ENCODE measurements at places on chromosomes 11 and 22.
A peak's percentile ranks its signal among the peaks of the same experiment; 100 is the strongest.

DNA sequence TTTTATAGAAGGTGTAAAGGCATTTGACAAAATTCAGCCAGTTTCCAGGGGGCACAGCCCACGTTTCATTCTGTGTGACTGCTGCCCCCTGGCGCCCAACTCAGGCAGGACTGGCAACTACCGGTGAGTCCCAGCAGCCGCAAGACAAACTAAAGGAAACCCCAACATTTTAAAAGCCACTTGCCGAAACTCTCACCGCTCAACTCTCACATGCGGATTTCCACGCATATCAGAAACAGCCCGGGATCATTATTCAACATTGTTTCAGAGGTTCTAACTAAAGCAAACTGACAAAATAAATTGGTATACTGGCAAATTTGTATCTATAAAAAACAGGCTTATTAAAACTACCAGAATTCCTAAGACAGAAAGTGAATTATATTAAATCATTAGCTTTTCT, 48.2 kb downstream of the MORC2 start:
- DNase-seq, result peak; percentile 78

DNA sequence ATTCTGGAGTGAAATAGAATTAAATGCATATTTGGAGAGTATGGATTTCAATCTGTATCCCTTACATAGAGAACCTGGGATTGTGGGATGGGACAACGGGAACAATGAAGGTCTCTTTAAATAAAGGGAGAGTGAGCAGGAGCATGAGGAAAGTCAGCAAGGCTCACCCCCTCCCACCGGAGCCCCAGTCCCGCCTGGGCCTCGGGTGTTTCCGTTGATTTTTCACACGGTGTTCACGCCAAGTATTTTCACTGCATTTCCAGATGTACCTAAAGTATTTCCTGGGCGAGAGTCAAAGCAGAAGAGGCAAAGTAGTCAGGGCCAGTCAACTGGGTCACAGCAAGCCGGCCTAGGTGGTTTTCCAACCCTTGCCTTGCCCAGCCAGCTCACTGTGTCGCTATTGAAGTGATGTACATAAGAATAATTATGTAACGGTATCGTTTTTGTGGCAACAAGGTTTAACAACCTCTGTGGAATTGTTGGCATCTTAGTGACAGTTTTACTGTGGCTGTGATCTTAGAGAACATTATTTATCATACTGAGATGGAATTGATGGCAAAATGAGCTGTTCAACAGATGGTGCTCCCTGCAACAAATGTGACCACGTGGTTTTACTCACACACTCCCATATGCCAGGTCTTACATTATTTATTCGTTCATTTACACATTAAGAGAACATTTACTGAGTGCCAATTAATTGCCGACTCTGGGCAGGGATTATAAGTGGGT, 177.3 kb downstream of the ADAMTS15 start:
- no peak for DNase-seq

DNA sequence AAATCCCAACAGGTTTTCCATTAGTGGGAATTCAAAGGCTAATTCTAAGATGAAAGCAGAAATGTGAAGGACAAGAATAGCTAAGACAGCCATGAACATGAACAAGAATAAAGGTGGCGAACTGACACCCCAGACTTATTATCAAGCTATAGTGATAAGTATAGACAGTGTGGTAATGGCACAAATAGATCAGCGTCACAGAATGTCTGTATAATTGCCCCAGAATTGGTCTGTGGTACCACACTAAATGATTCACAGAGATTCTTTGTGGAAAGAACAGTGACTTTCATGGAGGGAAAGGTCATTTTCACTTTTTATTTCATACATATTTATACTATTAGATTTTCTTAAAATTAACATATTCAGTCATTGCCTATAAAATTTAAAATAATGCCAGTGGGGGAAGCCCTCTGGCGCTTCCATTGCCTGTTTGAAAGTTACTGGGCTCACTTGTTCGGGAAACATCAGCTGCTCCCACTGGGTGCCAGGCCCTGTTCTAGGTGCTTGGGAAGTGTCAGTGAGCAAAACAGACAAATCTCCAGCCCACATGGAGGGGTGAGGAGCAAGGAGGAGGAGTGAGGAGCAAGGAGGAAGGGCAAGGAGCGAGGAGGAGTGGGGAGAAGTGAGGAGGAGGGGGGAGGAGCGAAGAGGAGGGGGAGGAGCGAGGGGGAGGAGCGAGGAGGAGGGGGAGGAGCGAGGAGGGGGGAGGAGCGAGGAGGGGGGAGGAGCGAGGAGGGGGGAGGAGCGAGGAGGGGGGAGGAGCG, 11.3 kb upstream of the NLRP6 start:
- DNase-seq, result no peak

- no peak for DNase-seq
Observed at GRCh38 chr11:99197477-99197876, 176.7 kb downstream of the CNTN5 start.

DNA sequence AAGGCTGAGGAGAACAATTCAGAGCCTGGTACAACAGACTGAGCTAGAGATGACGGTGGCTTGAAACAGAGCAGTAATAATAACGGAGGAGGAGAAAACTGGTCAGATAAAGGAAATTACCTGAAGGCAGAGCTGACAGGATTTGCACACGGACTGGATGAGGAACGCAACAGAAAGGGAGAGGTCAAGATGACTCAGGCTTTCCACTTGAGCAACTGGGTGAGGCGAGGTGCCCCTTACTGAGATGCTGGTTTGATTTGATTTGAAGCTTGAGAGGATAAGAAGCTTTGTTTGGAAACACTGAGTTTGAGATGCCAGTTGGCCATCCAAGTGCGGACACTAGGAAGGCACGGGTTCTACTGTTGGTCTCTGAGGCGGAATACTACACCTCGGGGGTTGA, 35.4 kb upstream of the NRIP3 start:
- DNase-seq, result no peak

DNA sequence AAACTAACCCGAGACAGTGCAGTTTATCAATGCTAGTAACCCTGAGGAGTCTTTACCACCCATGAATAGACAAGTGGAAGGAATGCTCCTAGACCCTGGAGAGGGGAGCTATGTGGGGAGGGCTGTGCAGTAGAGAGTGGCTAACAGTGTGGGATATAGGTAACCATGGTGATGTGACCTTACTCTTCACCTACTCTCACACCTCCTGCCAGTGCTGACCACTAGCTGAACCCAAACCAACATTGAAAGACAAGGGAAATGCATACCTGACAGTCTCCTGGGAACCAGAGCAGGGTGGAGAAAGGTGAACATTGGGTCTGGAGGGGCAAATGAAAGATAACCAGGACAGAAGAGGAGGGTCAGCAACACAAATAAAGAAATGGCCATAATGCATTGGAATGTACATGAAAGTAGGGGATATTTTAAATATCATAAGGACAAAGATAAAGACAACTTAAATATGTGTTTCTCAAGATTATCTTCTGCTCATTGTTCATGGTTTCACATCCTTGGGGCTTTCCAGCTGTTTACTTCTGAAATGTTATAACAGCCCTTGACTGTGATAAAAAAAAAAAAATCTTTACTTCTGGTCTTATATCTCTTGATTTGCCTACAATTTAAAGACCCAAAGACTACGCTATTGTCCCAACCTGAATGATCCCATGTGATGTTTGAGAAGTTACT, 983.3 kb upstream of the TENM4 start:
- no peak for DNase-seq

DNA sequence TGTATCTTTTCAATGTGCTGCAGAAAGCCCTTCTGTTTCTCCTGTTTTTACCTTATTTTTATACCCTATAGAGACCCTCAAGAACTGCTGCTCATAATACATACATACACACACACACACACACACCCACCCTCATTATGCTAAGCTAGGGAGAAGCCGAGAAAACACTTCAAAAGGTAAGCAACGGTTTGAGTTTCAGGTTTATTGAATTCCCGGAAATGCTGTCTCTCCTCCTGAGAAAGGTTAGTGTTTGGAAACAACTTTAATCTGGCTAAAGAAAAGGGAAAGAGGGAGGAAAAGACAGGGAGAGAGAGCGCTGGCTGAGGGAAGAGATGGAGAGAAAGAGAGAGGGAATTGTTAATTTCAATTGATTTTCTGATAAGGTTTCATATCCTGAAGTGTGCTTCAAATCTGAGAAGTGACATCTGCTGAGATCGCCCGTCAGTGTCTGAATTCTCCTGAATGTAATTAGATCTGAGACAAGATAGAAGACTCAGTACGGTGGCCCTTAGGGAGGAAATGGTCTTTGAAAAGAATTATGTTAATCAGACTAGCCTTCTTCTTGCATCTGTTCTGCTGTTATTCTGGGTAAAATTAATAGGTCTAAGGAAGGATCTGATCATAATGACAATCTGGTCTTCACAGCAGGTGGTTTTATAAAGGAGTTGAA, 169.1 kb downstream of the NXPE2 start:
- DNase-seq, result no peak

- DNase-seq, result no peak
Observed at GRCh38 chr11:45110562-45110961, 35.9 kb upstream of the PRDM11 start.

- no peak for DNase-seq
Observed at GRCh38 chr11:4211991-4212390, 117.4 kb downstream of the RRM1 start.

DNA sequence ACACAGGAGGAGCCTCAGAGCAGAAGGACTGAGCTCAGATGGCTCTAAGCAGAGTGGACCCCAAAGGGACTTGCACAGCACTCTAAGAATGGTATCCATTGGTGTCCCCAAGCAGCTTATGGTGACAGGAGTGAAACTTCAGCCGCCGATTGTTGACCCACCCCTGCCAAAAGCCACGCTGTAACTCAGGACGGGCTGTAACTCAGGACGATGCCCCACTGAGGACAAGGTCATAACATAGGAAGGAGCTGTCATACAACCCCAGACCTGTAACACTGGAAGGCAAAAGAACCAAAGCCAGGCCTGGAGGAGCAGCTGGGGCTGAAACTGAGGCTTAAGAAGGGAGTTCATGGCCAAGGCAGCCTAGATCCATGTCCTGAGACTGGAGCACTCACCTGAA, 14.2 kb downstream of the CD59 start:
- no peak for DNase-seq

GRCh38 chr11:118076754-118077281, at the start of gene TMPRSS4:
TSS of gene TMPRSS4 (plus strand) at chr11:118077078. CDS start at chr11:118077303, 225 bp downstream.
- no peak for DNase-seq

DNA sequence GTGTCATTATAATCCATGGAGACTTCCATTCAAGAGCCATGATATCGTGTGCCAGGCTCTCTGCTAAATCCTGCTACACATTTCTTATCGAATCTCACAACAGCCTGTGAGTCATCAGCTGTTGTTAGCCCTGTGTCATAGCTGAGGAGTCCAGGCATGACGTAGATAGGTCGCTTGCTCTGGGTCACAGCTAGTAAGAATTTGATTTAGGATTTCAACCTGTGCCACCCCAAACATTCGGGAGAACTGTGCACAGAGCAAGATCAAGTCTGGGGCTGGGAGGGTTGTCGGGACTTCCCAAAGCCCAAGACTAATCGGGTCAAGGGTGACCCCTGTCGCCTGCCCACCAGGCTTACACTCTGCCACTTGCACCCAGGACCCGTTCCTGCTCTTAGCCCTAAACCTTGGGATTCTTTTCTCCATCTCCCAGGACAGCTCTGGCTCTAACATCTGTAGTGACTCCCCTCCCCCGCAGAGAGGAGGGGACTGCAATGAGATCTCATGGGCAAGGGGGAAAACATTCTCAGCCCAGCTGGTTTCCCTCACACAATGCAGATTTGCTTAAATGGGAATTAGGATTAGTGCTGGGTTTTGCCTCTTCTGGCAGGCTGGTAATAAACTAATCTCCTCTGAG, 34.3 kb downstream of the TSPAN18 start:
- DNase-seq, result no peak

GRCh38 chr11:8381871-8382396, 118.3 kb upstream of the LMO1 start:
- no peak for DNase-seq

- DNase-seq, result no peak
Observed at GRCh38 chr11:104934594-104934993, 33.8 kb downstream of the CASP4 start.

- DNase-seq, result no peak
Observed at GRCh38 chr11:16117989-16118756, 238.2 kb downstream of the SOX6 start.

DNA sequence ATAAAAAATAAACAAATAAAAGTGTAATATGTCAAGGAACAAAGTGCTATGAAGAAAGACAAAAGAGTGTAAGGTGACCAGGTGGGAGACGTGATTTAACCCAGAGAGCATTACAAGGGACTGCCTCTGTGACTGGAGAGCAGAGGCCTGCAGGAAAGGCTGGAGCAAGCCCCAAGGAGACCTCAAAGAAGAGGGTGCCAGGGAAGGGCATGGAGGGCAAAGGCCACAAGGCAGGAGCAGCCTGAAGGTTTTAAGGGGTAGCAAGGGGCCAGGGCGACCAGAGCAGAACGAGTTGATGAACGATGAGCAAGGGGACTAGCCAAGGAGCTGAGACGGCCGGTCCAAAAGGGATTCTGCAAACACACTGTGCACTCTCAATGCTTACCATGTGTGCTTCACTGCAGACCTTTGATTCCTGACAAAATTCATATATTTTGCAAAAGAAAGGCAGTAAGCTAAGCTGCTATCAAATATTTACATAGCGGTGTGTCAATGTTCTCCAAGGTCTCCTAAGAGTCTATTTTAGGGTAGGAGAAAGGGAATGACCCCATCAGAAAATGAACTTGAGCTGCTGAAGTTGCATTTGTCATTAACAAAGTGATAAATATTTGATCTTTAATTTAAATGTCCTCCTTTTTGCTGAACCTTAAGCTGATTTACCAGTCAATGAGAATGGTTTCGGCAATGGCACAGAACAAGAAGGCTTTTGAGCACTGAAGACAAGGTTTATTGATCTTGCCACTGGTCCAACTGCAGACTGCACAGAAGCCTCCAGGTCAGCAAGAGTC, 50.5 kb downstream of the SMCO4 start:
- no peak for DNase-seq

DNA sequence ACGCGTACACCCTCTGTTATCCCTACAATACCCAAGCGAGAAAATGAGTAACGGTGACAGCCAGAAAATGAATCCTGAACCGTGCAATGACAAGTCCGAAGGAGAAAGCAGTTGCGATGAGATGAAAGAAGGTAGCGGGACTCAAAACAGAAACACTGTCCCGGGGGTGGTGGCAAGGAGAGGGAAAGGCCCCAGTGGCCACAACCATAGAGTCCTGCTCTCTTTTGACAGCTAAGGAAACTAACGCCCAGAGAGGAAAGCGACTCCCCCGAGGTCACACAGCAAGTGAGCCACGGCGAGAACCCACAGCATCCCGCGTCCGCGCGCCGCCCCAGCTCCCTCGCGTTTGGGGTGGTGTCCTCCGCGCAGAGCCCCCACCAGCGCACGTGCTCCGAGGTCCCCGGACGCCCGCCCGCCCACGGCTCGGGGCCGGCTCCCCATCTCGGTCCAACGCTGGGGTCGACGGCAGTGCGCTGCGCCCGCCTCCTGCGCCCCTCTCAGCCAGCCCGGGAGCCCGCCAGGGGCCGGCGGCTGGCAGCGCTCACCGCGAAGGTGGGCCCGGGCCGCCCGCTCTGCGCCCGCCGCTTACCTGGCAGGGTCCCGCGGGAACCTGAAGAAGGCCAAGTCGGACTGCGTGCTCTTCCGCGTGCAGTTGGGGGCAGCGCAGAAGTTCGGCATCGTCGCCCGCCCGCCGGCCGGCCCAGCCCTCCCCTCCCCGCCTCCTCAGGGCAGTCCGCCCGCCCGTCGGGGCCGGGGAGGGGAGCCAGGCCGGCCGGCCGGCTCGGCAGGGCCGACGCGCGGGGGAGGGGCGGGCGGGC, 564 bp downstream of the THAP12 start:
- peak; percentile 26 for DNase-seq

- DNase-seq, result no peak
Observed at GRCh38 chr11:128804481-128804880, 62.6 kb downstream of the KCNJ1 start.

GRCh38 chr22:23070418-23071229, at the start of gene GNAZ:
TSS of gene GNAZ (plus strand) at chr22:23070519. CDS start at chr22:23095696, 25,177 bp downstream.
- no peak for DNase-seq

- DNase-seq, result no peak
Observed at GRCh38 chr11:48184452-48184851, 32.2 kb upstream of the OR4B1 start.
